ENCODE measurements at places on chromosomes 5 and 9.

- DNase-seq: no peak
Measured at GRCh38 chr5:115341745-115342144, 45.3 kb upstream of the CCDC112 start.

DNA sequence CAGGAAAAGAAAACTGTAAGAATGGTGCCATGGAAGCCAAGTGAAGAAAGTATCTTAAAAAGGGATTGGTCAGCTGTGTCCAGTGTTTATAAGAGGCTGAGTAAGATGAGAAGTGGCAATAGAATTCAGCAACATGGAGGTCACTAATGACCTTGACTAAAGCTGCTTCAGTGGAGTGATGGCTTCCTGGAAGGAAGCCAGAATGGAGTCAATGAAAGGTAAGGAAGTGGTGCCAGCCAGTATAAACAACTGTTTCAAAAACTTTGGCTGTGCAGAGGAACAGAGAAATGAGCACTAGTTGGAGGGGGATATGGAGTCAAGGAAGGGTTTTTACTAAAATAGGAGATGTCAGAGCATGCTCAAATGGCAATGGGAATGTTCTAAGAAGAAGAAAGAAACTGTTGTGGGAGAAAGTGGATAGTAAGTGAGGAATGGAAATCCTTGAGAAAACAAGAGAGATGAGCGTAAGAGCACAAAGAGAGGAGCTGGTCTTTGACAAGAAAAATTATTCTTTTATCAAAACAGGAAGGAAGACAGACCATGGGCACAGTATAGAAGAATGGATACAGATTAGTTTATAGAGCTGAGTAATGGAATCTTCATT is 11.1 kb upstream of the NRG2 start:
- DNase-seq: no peak

- no peak for DNase-seq
Measured at GRCh38 chr5:160471761-160472160, 50.1 kb downstream of the PTTG1 start.

GRCh38 chr5:139043157-139043905 is 154.8 kb downstream of the SIL1 start:
- DNase-seq: no peak

DNA sequence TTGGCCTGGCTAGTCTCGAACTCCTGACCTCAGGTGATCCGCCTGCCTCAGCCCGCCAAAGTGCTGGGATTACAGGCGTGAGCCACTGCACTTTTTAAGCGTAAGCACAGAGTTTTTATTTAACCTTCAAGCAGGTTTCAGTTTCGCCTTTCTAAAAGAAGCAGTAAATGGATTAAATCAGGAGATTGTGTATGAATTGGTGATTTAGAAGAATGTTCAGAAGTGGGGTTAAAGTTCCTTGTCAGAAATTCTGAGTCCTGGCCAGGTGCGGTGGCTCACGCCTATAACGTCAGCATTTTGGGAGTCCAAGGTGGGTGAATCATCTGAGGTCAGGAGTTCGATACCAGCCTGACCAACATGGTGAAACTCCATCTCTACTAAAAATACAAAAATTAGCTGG is 12.2 kb downstream of the HSPA4 start:
- no peak for DNase-seq

GRCh38 chr9:136514022-136514714 is 31.3 kb upstream of the SEC16A start:
- no peak for DNase-seq

GRCh38 chr5:18970000-18970399 is 1018.0 kb downstream of the CDH18 start:
- no peak for DNase-seq

DNA sequence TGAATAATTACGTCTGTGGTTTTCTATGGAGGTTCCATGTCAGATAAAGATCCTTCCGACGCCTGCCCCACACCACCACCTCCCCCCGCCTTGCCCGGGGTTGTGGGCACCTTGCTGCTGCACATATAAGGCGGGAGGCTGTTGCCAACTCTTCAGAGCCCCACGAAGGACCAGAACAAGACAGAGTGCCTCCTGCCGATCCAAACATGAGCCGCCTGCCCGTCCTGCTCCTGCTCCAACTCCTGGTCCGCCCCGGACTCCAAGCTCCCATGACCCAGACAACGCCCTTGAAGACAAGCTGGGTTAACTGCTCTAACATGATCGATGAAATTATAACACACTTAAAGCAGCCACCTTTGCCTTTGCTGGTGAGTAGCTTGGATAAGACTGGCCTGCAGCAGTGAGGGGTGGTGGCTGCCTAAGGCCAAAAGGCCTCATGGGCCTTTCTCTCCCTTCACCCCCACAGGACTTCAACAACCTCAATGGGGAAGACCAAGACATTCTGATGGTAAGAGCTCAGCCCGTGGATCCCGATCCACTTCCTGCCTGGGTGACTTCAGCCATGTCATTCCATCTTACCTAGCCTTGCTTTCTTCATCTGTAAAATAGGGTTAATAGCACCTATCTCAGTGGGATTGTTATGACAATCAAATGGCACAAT is at the start of gene IL3:
Gene IL3 (plus strand): TSS at position 155 of the 661 bp plus-strand sequence. CDS start 52 bp downstream, at position 207.
- DNase-seq: no peak

- no peak for DNase-seq
Measured at GRCh38 chr5:121702682-121703081, 149.0 kb upstream of the FTMT start.

DNA sequence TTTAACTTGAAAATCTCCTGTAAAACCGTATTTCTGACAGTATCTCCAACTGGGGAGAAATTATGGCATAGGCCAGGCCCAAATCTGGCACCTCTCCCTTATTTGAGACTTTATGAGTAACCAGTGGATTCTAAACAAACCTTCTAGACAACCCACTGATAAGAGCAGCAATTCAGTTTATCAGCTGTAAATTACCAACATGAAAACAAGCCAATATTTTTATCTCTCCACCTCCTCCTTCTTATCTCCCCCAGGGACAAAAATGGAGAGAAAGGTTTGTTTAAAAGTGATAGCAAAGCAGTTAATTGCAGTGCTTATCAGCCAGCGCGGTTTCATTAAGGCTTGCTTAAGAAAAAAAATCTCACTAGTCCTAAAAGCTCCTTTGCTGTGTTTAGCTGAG is 53.8 kb downstream of the KCNV2 start:
- DNase-seq: no peak

DNA sequence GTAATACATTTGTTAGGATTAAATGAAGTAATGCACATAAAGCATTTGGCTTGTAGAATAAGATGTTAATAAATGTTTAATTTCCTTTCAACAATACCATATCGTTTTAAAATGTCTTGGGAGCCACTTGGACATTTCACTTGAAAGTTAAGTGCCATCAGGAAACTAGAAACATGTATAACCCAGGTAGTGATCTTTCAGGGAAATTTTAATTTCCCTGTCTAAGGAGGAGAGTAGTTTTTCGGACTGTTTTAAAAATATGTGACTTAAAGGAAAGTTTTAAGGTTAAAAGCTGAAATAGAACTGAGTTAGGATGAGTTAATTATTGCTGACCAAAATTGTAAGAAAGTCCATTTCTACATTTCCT is 18.0 kb downstream of the CDC42SE2 start:
- DNase-seq: no peak

DNA sequence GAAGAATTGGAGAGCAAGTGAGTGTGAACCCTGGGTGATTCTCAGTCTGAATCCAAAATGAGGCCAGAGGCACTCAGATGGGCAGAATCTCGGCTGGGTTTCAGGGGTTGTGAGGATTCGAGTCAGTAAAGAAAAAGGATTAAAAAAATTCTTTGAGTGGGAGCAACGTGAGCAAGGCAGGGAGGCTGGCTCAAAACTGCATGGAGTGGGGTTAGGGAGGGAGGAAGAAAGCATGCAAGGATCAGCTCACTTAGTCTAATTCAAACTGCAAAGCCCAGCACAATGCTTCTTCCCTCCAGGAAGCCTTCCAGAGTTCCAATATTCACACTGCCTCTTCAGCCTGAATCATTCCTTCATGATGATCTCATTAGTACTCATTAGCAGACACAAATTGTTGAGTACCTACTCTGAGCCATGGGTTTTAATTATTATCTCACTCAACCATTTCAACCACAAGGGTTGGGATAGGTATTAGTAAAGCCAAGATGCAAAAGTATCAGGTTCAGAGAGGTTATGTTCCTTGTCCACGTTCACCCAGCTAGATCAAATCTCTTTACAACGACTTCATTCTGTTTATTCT is 95.8 kb downstream of the BRINP1 start:
- DNase-seq: no peak

- peak; percentile 58 for DNase-seq
Measured at GRCh38 chr9:16150501-16150900, 597.7 kb downstream of the CCDC171 start.

GRCh38 chr5:112935675-112936074 is 13.6 kb upstream of the REEP5 start:
- DNase-seq: no peak

DNA sequence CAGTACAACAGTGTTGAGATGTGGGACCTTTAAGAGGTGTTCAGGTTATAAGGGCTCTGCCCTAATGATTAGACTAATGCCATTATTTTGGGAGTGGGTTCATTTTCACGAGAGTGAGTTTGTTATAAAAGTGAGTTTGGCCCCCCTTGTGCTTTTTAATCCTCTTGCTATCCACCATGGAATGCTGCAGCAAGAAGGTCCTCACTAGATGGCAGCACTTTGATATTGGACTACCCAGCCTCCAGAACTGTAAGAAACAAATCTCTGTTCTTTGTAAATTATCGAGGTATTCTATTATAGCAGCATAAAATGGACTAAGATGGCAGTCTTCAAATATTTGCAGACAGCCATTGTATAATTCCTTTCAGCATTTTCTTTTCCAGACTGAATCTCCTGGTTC is 212.4 kb downstream of the LRRC70 start:
- DNase-seq: no peak

DNA sequence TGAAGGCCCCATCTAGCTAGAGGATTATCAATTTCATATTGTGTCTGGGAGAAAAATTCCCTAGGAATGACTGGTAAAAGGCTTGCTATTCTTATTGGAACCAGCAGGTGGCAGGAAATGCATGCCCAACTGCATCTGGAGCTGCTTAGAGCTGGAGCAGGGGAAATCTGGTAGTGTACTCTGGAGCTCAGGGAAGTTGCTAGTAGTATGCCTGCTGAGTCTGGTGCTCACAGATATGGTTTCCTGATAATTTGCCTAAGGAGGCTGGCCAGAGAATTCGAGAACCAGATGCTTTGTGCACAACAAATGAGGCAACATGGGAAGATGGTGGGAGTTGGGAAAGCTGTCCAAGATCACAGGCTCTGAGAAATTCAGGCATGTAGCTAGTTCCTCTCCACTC is 53.7 kb downstream of the G3BP1 start:
- no peak for DNase-seq

GRCh38 chr9:86687788-86688187 is 259.5 kb downstream of the GAS1 start:
- DNase-seq: no peak

DNA sequence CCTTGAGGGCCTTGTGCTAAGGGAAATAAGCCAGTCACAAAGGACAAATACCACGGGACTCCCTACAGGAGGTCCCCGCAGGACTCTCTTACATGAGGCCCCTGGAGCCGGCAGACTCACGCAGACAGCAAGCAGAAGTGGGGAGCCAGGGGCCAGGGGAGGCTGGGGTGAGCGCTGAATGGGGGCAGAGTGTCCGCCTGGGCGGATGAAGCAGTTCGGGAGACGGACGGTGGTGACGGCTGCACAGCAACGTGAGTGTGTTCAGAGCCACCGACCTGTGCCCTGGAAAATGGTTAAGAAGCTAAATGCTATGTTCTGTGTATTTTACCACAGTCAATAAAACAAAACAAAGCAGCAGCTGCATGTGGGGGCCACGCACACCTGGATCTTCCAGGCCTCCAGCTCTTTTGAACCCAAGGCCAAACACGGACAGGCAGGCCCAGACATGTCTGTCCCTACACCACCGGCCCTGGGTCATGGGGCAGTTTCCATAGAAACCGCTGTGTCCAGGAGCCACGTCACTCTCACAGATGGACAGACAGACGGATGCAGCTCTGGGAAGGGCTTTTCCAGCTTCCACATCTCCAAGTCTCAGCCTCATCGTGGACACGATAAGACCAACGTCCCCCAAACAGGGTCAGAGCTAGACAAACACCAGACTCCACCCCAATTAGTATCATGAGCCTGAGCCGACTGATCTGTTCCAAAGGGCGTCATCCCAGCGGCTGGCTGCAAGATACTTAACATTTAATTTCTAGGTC is 103.9 kb downstream of the VAV2 start:
- DNase-seq: no peak

DNA sequence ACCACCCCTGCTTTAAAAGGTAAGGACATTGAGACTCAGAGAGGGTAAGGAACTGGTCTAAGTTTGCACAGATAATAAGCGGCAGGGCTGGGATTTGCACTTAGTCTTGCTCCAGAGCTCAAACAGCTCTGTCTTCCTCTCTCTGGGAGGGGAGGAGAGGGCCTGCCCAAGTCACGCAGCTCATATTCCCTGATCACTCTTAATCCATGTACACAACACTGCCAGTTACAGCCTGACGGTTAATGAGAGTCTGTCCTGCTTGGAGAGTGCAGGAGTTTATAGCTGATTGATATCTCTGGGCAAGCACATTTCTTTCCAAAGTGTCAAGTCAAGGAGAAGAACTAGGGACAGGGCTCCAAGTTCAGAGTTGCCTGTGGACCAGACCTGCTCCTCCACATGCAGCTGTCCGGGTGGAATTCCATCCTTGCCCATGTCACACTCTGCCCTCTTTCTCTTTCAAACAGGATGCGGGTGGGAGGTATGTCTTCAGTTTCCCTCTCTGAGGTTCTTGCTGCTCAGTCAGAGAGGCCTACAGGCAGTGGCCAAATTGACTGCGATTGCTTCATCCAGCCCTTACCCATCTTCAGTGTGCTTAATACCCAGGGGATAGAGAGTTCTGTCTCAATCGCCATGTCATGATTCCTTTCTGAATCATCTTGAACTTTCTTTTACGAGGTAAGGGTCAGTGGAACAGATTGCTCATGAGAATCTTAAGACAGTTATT is 54.5 kb downstream of the GALNT12 start:
- DNase-seq: no peak

GRCh38 chr9:69877852-69878514 is 57.4 kb downstream of the CFAP95 start:
- DNase-seq: no peak

- no peak for DNase-seq
Measured at GRCh38 chr5:150848271-150848670, 1.9 kb downstream of the IRGM start.

- DNase-seq: no peak
Measured at GRCh38 chr5:76145945-76146344, 62.8 kb downstream of the SV2C start.

DNA sequence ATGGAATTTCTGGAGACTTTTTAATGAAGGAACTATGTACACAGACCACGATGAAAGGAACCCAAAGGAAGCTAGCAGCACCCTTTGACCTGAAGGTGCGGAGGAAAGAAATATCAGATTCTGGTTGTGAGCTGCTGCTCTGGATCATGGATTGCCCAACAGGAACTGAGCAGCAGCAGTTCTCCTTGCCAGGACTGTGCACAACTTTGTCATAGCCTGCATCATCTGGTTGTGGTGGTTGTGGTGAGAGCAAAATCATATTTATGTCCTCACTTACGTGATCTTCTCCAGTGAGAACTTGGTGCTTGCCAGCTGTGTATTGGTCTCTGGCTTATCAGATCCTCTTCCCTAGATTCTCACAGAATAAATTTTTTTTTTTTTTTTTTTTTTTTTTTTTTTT is 70.7 kb upstream of the LPAR1 start:
- no peak for DNase-seq

- no peak for DNase-seq
Measured at GRCh38 chr9:72627147-72627546, 105.7 kb downstream of the TMC1 start.
